ENCODE measurements at places on chromosomes 3 and 15.

DNA sequence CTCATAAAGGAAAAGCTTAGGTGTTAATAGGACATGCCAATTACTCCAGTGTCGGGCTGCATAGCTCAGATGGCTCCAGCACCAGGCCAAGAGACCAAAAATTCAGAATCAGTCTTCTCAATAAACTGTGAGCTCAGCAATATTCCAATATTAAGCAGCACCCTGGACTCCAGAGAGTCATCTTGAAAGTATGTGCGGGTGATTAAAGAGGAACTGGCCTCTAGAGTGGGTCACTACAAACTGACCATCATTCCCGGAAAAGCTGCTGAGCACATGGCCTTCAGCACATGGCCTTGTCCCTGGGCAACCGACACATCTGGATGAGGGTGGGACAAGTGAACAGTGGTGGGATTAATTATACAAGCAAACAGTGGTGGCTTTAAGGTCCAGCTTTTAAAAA lies 59.0 kb downstream of the MAGI1 start:
- peak; percentile 42 for DNase-seq

- no peak for DNase-seq
Observed at GRCh38 chr3:192494174-192494573, 233.2 kb downstream of the FGF12 start.

- DNase-seq = no peak
Observed at GRCh38 chr15:45083223-45083622, 30.7 kb downstream of the DUOX2 start.

- DNase-seq = peak; percentile 95
Observed at GRCh38 chr15:56817321-56818080, 84.2 kb upstream of the ZNF280D start.

DNA sequence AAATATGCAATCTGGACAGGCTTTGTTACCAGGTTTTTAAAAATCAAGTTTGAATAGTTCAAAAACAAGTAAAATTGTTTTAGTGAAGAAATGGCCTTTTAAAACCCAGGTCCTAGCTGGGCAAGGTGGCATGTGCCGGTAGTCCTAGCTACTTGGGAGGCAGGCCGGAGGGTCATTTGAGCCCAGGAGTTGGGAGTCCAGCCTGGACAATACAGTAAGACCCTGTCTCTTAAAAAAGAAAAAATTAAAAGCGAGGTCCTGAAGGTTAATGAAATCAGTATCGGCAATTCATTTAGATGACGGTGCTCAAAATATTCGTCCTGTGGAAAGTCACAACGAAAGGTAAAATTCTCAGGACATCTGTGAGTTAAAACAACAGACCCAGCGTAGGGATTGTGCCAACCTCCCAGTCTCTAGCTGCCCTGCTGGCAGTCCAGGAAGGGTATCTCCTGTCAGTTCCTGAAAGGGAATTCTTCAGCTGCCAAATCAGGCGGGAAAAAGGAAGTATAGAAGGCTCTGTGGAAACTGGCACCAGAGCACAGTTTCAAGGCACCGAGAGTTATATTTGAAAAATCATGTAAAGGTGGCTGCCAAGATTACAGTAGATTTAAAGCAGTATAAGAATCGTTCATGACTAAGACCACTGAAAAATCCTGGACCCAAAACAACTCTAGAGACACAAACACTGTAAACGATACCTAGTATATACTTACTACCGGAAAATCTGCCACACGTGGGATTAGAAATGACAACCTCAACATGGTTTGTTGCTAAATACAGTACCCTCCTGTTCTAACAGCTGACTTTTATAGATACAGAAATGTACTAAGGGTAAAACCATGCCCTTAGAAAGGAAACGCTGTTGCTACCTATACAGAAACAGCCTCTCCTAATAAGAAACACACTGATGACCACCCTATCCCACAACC lies 1.2 kb upstream of the ABHD17C start:
- DNase-seq = no peak

DNA sequence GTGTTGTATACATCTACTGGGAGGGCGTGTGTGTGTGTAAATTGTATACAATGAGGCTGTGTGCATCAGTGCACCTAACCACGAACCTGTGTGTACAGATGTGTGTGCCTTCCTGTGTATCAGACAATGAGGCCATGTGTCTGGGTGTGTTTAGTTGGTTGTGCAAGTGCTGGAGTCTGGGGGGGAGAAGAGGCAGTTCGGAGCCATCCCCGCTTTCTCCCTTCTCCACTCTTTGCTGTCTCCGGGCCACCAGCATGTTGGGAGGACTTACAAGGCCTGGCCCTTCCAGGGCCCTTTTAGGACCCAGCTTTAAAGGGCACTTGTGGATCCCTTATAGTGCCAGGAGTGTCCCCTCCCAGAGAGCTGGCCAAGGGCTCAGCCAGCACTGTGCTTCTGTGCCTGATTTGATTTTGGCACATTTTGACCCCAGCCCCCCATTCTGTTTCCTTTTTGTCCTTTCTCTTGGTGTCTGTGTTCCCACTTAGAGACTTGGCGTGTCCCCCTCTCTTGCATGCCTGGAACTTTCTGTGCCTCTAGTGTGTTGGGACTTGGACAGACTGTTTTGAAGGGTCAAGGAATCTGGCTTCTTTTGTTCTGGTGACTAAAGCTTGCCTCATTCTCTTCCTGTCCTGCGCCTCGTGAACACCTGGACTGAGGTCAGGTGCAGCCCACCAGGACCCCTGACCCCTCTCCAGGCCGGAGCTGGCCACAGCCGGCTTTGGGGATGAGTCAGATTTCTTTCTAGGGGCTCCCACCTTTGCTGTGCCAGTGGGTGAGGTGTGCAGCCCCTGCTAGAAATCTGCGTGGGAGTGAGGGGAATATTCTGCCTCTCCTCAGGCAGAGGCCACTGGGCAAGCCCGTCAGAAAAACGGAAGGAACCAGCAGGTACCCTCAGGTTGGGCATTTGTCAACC lies 1.5 kb downstream of the CTDSPL start:
- DNase-seq = no peak

DNA sequence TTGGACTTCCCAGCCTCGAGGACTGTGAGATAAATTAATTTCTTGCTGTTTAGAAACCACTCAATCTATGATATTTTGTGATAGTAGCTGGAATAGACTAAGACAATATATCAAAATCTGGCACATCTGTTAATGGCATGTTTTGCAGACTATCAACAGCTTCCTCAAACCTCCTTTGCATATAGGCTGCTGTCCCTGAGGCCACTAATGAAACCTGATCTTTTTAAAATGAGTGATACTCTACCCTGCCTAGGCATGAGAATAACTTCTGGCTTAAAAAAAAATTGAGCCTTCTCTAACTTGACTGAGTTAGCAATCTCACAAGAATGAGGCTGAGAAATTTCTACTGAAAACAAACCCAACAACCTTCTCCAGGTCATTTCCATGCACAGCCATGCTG lies 176.0 kb upstream of the CRBN start:
- no peak for DNase-seq

DNA sequence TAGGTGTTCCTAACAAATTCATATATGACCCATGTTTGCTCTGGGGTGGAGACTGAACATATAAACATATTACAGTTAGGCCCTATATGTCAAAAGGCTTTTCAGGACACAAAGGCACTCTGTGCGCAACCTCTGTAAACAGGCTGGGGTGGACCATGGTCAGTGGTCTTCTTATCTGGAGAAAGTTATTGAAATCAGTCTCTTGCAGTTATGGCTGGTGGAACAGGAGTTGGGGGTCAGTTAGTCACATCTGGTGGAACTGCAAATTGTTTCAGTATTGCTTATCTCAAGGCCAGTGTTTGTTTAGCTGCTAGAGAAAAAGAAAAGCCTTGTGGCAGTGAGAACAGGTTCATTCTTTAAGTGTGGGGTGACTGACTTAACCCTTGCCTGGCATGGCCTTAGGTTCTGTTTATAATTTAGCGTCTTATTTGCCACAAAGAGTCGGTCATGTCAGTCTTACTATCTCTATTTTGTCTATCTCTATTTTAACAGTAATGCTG lies 5.9 kb upstream of the GP9 start:
- no peak for DNase-seq

GRCh38 chr3:148420242-148420641 lies 277.5 kb upstream of the AGTR1 start:
- DNase-seq = no peak

DNA sequence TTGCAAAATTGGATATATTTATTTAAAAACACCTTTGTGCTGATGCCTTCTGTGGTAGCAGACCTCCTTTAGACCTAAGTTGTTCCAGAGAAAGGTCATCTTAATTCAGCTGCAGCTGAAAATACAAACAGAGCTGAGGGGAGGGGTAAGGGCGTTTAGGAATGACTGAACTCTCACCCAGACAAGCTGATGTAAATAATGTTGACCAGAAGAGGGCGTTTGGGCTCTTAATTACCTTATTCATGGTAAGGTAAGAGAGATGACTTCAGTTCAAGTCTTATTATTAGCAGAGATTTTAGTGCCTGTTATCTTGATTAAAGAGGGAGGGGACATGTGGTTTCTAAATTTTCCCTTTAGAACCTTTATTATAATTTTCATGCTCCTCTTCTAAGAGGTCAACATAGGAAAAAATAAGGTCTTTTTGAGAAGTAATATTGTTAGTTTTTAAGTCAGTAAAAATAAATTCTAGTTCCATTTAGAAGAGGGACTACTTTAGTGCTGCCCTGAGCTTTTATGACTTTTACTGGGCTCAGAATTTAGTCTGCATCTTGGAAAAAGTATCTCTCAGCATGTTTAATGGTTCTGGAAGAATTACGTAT lies 46.3 kb downstream of the GPR171 start:
- DNase-seq = peak; percentile 61

DNA sequence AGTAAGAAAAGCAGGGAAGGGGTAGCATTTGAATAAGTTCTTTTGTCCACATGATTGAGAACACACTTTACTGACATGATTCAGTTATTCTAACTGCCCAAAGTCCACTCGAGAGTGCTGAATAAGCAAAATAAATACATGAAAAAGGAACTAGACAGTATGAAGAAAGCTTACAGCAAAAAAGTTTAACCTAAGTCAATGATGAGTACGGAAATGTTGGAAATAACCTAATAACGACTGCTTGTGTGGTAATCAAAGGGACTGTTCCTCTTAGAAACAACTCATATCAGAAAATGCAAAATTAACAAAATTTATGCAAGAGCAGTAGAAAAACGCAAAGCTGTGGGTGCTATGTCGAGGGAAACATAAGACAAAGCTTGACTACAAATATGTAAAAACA lies 36.6 kb downstream of the DMXL2 start:
- no peak for DNase-seq

DNA sequence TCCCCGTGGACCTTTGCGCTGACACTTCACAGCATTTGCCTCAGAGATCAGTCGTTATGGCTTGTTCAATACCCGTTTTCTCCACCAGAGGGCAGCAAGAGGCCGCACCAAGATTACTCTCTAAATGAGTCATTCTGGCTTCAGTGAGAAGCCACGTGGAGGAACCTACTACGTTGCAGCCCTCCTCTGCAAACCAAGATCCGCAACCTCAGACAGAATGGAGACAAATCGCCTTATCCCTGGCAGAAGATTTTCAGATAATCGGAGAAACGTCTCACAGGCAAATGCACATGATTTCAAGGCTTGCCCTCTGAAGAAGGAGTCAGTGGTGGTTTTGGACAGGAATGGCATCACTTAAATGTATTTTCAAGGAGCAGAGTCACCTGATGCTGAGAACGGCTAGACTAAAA lies 60.5 kb downstream of the GTPBP8 start:
- peak; percentile 83 for DNase-seq

- DNase-seq = peak; percentile 51
Observed at GRCh38 chr15:57031605-57032004, 113.2 kb downstream of the TCF12 start.

DNA sequence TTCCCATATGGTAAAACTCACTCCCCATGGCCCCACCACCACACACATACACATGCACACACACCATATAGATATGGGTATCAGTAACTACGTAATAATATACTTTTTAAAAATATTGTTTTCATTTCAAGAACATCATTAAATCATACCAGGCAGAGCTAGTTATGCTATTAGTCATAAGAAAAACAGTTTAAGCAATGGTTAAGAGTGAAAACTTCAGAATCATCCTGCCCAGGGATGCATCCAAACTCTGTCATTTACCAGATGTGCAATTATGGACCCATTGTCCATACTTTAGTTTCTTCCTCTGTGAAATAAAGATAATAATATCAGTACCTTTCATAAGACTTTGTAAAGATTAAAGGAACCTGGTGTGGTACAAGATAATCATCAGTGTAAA lies 608.3 kb downstream of the RBMS3 start:
- peak; percentile 67 for DNase-seq

DNA sequence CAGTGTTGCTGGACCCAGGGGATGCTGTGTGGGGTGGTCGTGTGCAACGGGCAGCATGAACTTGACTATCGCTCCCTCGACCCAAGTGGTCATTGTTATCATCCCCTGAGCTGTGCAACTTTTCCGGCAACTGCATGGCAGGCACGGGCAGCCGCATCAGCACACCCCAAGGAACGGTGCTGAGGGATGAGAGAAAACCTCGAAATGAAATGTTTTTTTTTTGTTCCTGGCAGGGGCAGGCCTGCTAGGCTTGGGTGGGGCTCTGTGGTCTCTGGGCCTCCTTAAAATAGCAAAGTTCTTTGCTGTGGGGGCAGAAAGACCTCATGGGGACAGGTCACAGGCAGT lies 51.4 kb downstream of the CORO2B start:
- no peak for DNase-seq

DNA sequence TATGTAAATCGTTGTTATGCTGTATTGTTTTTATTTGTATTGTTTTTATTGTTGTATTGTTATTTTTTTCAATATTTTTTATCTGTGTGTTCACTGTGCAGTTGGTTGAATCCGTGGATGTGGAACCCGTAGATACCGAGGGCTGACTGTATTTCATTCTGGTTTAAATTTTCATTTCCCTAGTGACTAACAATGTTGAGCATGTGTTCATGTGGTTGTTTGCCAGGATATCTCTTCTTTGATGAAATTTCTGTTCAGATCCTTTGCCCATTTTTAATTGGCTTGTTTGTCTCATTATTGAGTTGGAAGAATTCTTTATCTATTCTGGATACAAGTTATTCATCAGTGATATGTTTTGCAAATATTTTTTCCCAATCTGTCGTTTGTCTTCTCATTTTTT lies 29.7 kb downstream of the STOML1 start:
- DNase-seq = no peak

GRCh38 chr3:38331257-38332022 lies 15.1 kb upstream of the XYLB start:
- DNase-seq = no peak

- DNase-seq = no peak
Observed at GRCh38 chr15:94432279-94432678, 200.9 kb downstream of the MCTP2 start.

GRCh38 chr3:33131331-33132018 lies 17.7 kb downstream of the CRTAP start:
- DNase-seq = peak; percentile 73

DNA sequence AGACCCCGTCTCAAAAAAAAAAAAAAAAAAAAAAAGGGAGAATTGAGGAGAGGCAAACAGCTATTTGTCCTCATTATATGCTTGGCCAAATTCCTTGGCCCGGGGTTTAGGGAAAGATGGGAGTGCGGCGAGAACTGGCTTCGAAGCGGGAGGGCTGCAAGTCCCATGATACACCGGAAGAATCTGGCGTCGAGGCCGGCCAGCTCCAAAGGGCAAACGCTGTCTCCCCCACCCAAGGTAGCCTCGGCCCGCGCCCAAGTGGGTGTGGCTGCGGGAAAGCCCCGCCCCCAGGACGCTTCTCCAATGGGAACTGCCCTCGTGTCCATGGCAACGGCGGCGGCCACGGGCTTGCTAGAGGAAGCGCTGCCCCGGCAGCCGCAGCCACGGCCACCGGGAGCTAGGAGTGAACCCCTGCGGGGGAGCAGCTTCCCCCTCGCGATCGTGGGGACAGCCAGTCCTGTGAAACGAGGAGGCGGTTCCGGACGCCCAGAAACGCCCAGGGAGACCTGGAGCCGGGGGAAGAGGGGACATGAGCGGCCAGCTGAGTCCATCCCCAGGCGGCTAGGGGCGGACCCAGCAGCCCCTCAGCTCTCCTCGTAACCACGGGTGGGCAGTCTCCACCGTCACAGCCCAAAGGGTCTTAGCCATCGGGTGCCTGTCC lies at the start of gene TTLL13:
TSS of gene TTLL13 (plus strand) at position 354 of the 661 bp plus-strand sequence. CDS start 1,075 bp downstream, outside the sequence.
- DNase-seq = peak; percentile 86
